Fibroblast of pulmonary artery (primary cell): ENCODE measurements at places on chromosomes 6 and 20.

DNA sequence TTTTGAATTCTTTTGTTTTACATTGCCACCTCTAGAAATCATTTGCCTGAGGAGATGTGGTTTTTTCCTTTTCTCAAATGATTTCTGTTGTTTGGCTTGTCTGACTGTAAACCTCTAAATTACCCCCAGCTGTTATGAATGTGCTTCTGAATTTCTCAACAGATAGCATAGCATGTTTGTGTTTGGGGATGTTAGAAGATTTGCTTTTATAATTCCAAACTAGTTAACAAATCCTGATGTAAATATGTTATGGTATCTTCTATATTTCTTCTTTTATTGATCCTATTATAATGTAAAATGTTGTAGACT is 31.6 kb upstream of the EZR start:
- peak; percentile 25 for DNase-seq

DNA sequence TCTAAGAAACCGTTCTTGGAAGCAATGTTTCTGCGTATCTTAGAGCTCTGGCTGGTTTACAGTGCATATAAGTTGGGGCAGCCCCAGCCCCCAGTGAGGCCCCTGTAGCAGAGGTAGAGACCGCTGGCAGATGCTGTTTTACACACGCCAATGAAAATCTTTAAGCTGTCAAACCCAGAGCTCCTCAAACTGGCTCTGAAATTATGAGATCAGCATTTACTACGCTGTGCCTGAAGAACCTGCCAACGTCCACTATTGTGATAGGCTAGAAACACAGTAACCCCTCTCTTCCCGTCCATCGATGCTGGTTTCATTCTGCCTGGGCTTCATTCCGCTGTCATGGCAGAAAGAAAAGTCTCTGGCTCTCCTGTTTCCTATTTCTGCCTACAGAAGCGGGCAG is 160.6 kb downstream of the SMOC2 start:
- DNase-seq: no peak

GRCh38 chr6:17311595-17312311 is 30.6 kb downstream of the RBM24 start:
- peak; percentile 74 for DNase-seq

DNA sequence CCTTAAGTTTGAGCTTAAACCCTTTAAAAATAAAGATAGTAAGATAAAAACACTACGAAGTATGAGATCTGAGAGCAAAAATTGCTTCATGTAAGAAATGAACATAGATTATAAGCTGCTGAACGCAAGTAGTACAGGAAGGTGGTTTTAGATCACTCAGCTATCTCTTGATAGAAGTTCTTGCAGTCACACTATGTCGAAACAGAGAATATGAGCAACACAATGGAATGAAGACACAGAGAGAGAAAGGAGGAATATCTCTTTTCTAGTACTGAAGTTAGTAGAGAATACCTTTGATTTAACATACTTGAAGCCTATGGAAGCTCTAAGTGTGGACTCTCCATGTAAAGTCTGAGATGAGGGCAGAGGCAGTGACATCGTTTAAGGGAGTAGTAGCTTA is 162.7 kb downstream of the CDK19 start:
- DNase-seq: peak; percentile 22

- no peak for DNase-seq
These were observed 16.7 kb upstream of the LMBRD1 start for GRCh38 chr6:69813508-69813907.

- no peak for DNase-seq
These were observed 219.8 kb downstream of the TMEM200A start for GRCh38 chr6:130585587-130585986.

- DNase-seq: peak; percentile 66
These were observed 55.1 kb downstream of the CDS2 start for GRCh38 chr20:5181958-5182357.

DNA sequence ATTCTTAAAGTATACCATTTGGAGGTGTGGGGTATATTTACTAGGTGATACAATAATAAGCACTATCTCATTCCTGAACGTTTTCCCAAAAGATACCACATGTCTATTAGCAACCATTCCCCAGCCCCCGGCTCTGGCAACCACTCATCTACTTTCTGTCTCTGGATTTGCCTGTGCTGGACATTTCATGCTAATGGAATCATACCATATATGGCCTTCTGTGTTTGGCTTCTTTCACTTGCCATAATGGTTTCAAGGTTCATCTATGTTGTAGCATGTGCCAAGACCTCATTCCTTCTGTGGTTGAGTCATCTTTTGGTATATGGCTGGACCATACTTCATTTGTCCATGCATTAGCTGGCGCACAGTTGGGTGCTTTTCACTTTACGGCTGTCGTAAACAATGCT is 39.7 kb downstream of the BCAS4 start:
- DNase-seq: peak; percentile 56

GRCh38 chr20:25865715-25866656 is 169.3 kb upstream of the ZNF337 start:
- DNase-seq: peak; percentile 82
